Kidney glomerular epithelial cell (primary cell): ENCODE measurements at places on chromosomes 1 and 21.

- DNase-seq = no peak
Measured at GRCh38 chr1:111582644-111583618, 36.7 kb upstream of the RAP1A start.

GRCh38 chr1:157830887-157831286 is 10.7 kb downstream of the CD5L start:
- no peak for DNase-seq

DNA sequence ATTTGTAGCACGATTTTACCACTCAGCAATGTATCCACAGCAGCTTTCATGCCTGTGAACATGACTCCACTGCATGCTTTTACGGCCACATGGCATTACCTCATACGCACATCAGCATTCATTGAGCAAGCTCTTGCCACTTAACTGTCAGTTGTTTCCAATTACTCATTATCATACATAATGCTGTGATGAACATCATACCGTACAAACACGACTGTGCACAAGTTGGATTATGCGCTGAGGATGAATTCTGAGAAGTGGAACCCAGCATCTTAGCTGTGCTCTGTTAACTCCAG is 9.6 kb downstream of the UMODL1 start:
- DNase-seq = no peak

DNA sequence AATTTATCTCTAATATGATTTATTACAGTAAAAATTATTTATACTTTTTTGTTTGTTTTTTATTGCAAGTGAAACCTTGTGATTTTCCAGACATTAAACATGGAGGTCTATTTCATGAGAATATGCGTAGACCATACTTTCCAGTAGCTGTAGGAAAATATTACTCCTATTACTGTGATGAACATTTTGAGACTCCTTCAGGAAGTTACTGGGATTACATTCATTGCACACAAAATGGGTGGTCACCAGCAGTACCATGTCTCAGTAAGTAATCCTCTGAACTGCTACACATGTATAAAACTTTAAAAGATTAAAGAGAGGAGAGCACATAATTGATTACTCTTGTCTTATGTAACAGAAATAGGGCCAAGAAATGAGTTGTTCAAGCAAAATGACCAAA is 4.5 kb downstream of the CFHR3 start:
- no peak for DNase-seq

DNA sequence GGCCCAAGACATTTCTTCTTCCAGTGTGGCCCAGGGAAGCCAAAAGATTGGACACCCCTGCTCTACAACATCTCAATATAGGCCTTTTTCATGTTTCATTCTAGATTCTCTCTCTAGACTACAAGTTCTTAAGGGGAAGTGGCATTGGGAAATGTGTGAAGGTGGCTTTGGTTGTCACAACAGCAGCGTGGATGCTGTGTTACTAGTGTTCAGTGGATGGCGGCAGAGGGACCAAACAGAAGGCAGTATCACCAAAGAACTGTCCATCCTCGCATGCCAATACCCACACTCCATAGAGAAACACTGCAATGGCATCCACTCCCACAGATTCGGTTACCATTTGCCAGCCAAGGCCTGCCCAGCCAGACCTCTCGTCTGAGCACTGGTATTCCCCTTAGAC is 24.3 kb upstream of the IFNAR2 start:
- no peak for DNase-seq

DNA sequence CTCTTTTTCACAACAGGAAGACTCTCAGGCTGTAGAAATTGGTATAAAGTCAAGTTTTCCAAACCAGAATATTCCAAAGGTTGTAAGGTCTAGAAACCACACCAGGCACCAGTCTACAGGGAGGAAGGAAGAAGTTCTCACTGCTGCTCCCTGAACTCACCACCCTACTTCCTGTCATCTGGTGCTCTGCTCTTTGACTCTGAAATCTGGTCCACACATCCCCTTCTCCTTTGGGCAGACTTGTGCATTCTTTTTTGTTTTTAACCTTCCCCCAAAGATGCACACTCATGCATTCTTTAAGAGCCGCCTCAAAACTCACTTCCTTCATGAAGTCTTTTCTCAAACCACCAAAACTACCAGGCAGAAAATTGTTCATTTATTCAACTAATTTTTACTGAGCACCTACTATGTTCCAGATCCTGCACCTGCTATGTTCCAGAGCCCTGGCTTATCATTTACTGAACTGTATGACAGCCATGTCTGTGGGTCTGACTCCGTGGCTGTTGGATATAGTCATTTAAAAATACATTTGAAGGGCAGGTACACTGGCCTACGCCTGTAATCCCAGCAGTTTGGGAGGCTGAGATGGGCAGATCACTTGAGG is 30.1 kb upstream of the EPS15 start:
- no peak for DNase-seq

- DNase-seq = peak; percentile 19
Measured at GRCh38 chr1:210360852-210361477, 32.3 kb downstream of the HHAT start.
